Neural progenitor cell (in vitro differentiated cells): ENCODE measurements at places on chromosomes 3 and 15. TPM values are rescaled to one million over a fixed set of nuclear protein-coding genes. Genes with fewer than 3 reads are reported as not detected.

- no peak for DNase-seq
These were observed 80.7 kb upstream of the EOMES start for GRCh38 chr3:27802849-27803248.

- DNase-seq, result peak; percentile 95
These were observed 252 bp upstream of the ARMC8 start for GRCh38 chr3:138186803-138187295.

DNA sequence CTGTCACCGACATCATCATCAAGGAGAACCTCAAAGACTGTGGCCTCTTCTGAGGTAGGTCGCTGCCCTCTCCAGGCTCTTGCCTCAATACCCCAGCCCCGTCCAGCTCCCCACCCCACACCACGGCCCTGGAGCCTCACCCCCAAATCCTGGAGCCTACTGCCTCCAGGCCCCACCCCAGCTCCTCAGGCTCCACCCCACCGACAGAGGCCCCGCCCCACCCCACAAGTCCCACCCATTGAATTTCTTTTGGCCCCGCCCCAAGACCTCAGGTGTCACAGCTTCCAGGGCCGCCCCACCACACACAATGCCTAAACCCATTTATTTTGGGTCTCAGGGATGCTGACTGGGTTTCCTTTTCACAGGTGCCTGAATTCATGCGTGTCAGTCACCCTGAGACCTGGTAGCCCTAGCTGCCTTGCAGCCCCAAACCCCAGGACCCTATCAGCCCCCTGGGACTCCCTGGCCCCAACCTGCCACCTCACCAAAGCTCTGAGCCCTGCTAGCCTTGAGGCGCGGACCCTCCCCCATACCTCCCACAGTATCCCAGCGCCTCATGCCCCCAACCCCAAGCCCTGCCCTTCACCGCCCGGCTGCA is 3.6 kb downstream of the GNAT1 start:
- no peak for DNase-seq

DNA sequence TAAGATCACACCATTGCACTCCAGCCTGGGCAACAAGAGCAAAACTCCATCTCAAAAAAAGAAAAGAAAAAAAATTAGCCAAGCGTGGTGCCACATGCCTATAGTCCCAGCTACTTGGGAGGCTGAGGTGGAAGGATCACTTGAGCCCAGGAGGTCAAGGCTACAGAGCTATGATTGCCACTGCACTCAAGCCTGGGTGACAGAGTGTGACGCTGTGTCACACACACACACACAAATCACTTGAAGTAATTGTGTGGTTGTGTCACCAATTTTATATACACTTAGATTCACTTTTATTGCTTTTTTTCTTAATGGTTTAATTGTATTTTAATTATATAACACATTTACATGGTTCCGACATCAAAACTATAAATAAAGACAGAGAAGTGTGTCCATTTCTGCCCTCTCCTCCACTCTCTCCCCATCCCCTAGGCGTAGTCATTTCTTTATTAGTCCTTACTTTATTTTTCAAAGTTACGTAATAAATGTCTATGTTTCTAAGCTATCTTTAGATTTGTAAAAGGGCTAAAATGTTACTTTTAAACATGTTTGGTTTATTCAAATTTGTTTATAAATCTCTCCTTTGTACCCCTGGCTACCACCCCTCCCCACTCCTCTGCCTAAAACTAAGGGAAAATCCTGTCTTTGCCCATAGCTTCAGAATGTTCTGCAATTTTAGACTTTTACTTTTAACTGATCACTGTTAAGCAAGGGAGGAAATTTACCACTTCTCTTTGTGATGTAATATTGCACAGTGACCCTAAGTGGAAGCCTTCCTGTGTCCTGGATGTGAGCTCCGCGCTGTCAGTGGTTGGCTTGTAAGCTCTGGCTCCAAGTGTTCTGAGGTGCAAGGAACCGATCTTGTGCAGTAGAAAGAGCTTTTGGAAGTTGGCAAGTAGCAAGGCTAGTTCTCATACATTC is 10.8 kb upstream of the VILL start:
- DNase-seq, result no peak

- no peak for DNase-seq
These were observed 257.7 kb upstream of the CNTN6 start for GRCh38 chr3:835096-835495.

OSBPL10 gene
- total RNA-seq, result 5.1 and 8.4 TPM in 2 replicates

LZTFL1 gene
- total RNA-seq, result 19.0 and 22.5 TPM in 2 replicates

DNA sequence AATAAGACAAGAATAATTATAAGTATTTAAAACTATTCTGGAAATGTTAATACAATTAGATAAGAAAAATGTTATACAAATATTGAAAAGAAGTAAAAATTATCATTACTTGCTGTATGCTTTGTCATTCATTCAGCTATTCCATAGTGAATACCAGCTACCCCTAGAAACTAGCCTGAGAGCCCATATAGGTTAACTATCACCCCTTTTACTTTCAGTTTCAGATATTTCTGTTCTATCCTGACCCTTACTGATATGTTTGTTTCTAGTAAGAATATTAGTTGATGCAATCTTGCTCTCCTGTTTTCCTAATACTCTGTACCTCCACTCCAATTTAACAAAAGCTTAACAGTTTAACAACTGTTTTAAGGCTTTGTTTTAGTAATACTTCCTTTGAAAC is 31.6 kb downstream of the FAM227B start:
- no peak for DNase-seq

DNA sequence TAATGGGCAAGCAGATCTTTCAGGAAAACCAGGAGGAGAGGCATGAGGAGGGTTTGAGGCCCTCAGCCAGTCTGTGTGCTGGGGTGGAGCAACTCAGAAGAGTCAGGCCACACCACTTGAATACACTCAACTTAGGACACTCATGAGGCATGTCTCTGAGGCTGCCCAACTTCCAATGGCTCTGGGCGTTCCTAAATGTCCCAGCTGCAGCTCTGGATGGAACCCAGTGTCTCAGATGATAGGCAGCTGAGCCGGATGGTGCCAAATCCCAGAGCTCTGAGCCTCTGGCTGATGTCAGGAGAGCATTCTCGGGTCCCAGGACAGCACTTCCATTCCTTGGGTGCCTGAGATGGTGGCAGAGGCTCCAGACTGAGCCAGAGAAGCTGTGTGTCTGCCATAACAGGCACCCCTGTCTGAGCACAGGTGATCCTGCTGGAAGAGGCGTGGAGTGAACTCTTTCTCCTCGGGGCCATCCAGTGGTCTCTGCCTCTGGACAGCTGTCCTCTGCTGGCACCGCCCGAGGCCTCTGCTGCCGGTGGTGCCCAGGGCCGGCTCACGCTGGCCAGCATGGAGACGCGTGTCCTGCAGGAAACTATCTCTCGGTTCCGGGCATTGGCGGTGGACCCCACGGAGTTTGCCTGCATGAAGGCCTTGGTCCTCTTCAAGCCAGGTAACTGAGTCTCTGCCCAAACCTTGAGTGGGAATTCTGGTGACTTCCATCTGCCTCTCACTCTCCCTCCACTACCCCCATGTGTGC is 2.8 kb downstream of the NR2E3 start:
- no peak for DNase-seq

DNA sequence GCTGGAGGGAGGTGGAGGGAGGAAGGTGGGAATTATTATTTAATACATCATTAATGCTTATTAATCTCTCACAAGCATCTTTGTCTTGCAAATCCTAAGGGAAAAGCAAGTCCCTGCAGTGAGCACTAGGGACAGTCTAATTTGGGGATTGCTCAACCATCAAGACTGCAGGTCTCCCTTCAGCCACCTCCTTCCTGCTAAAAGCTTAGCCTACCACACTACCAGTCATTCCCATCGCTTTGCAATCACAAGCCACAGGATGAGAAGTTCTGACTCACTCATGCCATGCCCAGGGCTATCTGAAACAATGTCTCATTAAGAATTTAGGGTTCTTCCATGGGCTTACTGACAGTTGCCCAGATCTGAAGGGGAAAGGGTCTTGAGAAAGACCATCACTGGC is 51.0 kb upstream of the EIF1B start:
- DNase-seq, result peak; percentile 10

IL17RB gene
- total RNA-seq, result 3.4 and 5.5 TPM in 2 replicates

CNTN3 gene
- 0.21 and 0.40 TPM in 2 replicates for total RNA-seq

GRCh38 chr3:196837819-196838420 is 29.8 kb upstream of the SENP5 start:
- DNase-seq, result peak; percentile 70
